Bronchial smooth muscle cell (primary cell): ENCODE measurements at places on chromosomes 5 and 9. TPM values are rescaled to one million over a fixed set of nuclear protein-coding genes. Genes with fewer than 3 reads are reported as not detected.

Gene HRH2
- under 0.01 TPM in 1 of 2 replicates, not detected in the other for total RNA-seq

Gene MCTP1
- 0.69 and 4.4 TPM in 2 replicates for total RNA-seq

Gene SOHLH1
- total RNA-seq: not detected in 2 replicates

Gene NIM1K
- total RNA-seq: 3.9 and 4.2 TPM in 2 replicates

Gene KLHL3
- 0.77 and 1.6 TPM in 2 replicates for total RNA-seq
